Muscle of back (tissue), 13 donors: ENCODE measurements at places on chromosomes 2 and 18. TPM values are rescaled to one million over a fixed set of nuclear protein-coding genes. Genes with fewer than 3 reads are reported as not detected.

COL4A3 gene
- polyA plus RNA-seq: 0.09 TPM

DSG4 gene
- polyA plus RNA-seq: not detected

ANKAR gene
- polyA plus RNA-seq: 8.9 TPM

PAX3 gene
- 0.29 TPM for polyA plus RNA-seq

IL36G gene
- polyA plus RNA-seq: not detected

DNA sequence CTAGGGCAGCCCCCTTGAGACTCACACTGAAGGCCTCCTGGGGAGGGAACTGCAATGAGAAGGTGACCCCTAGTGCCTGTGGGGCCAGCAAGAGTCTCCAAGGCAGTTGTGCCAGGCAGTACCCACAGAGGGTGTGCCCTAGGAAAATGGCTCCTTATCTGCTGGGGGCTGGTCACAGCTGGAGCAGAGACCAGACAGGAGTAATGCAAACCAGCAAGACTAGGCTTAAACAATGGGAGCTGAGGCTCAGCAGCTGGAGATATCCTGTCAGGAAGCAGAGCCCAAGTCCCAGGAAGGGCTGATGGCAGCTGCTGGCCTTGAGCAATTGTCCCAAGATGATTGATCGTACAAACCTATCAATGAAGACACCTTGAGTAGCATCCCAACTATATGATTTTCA is 26.8 kb upstream of the E2F6 start:
- DNase-seq: no peak

DNA sequence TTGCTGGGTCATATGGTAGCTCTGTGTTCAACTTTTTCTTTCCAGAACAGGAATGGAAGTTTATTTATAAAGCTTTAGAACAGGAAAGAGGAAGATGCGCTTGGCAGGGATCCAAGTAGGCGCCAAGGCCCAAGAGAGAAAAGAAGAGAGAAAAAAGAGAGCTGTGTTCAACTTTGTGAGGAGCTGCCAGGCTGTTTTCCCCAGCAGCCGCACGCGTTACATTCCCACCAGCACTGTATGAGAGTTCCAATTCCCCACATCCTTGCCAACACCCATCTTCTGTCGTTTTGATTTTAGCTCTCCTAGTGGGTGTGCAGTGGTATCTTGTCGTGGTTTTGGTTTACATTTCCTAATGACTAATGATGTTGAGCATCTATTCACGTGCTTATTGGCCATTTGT is 51.4 kb downstream of the KCNF1 start:
- peak; percentile 31 for DNase-seq

GRCh38 chr18:2617401-2617998 is 38.0 kb upstream of the SMCHD1 start:
- DNase-seq: no peak

GRCh38 chr2:219500135-219500534 is 1.4 kb downstream of the GMPPA start:
- no peak for DNase-seq

DNA sequence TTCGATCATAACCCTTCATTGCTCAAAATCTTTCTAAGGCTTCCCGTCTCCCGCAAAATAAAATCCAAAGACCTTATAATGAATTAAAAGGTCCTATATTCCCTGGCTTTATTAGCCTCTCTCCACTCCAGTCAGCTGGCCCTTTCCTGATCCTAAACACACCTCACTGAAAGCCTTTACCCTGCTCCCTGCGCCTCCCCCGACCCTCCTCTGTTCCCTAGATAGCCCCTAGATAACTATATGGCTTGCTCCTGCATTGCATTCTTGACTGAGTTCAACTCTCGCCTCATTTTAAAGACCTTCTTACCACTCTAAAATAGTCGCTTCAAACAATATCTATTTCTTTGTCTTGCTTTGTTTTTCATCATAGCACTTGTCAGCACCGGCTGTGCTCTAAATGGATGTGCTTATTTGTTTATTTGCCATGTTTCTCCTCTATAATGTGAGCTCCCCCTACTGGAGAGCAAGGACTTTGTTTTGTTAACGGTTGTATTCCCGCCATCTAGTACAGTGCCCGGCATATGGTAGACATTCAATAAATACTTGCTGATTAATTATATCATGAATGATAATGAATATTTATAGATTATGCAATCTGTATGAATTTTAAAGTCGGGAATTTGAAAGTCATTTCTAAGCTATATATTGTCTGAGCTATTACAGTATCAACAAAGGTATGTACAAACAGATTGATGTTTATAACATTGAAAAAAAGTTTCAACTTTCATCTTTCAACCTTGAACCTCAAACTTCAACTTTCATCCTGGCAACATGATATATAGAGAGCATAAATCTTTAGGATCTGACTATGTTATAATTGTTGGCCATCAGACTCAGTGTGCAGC is 32.4 kb upstream of the VIT start:
- peak; percentile 75 for DNase-seq

DNA sequence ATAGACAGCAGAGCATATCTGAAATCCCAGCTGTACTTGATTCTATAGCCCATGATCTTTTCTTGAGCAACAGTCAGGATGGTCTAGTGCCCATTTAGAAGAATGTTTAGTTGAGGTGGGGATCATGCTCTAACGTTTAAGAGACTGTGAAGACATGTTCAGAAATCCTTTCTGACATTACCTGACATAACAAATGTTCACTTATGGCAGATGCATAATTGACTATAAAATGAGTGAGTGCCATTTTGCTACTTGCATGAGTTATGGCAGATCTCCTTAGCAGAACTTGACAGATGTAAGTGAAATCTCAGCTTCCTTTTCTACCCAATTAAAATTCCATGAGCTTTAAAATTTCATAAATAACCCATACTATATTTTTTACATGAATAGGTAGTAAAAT is 209.5 kb upstream of the MMADHC start:
- DNase-seq: no peak
